ENCODE measurements at places on chromosomes 6 and 20.

DNA sequence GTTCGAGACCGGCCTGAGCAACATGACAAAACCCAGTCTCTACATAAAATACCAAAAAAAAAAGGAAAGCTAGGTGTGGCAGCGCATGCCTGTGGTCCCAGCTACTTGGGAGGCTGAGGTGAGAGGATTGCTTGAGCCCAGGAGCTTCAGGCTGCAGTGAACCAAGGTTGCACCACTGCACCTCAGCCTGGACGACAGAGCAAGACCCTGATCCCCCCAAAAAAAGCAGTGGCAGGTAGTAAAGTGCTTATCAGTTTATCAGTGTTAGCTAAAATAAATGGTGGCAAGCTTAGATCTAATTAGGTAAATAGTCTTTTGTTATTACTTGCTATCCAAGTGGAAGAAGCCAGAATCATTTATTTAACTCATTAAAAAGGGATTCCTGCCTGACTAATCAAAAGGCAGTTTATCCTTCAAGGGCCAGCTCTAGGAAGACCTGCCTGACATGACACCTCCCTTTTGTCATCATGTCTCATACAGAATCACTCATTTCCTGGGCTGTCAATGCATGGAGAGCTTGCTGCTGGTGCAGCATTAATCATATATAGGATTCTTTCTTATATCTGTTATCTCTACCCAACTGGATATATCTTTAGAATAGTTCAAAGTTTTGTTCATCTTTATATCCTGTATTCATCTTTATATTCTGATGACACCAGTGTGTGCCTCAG lies 9.6 kb downstream of the DSTN start:
- DNase-seq = no peak

DNA sequence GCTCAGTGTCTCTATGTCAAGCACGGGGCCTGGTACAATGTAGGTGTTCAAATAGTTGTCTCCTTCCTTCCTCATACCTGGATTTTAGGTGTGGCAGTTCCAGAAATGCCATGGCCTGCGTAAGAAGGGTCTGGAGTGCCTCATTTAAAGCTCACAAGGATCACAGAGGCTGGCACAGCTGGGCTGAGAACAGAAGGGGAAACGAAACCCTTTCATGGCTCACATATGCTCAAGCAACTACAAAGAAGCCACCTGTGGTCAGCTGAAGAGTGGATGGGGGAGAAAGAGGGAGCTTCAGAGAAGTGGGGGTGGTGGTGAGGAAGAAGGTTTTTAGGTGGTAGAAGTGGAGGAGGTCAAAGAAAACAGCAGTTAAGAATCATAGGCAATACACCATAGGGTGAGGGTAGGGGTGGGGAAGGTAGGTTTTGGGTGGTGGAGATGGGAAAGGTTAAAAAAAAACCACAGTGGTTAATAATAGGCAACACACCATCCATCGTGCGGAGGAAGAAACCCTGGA lies 17.0 kb upstream of the TOP1 start:
- no peak for DNase-seq

DNA sequence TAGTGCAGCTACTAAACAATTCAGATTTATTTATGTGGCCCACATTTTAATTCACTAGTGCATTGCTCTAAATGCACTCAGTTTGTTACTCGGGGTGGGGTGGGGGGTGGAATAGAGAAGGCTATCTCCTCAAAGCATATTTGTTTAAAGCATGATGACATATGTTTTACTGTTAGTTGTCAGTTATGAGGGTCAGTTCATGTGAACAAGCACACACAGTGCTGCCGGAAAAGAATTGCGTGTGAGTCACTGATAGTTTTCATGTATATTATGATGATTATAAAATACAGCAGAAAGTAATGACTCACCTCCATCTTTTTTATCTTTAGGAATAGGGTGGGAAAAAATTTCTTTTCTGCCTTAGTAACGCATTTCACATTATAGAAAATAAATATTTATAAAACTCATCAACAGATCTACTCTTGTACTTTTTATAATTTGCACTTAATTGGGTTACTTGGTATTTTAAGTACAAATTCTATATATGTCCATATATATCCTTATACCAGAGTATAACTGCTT lies 42.2 kb upstream of the STXBP5 start:
- no peak for DNase-seq

- DNase-seq = no peak
Measured at GRCh38 chr20:20406306-20406705, 38.4 kb downstream of the INSM1 start.

- DNase-seq = no peak
Measured at GRCh38 chr6:52643158-52643557, 27.8 kb upstream of the TMEM14A start.

GRCh38 chr6:146423452-146423851 lies 120.2 kb upstream of the RAB32 start:
- no peak for DNase-seq

DNA sequence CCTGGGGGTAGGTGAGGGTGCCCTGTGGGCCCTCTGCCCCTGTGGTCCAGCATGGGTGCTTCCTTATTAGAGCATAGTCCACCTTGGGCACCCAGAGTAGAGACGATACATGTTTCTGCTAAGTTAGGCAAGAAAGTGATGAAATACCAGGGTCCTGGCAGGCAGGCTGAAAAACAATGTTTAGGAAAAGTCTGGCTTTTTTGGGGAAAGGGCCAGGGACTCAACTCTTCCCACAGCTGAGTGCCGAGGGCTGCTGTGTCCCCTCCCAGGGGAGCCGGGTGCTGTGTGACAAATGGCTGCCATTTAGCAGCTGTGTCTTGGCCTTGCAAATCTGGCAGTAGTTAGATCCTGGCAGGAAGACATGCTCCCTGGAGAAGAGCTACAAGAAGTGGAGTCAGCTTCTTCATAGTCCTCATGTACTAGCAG lies 61.5 kb downstream of the RREB1 start:
- no peak for DNase-seq

DNA sequence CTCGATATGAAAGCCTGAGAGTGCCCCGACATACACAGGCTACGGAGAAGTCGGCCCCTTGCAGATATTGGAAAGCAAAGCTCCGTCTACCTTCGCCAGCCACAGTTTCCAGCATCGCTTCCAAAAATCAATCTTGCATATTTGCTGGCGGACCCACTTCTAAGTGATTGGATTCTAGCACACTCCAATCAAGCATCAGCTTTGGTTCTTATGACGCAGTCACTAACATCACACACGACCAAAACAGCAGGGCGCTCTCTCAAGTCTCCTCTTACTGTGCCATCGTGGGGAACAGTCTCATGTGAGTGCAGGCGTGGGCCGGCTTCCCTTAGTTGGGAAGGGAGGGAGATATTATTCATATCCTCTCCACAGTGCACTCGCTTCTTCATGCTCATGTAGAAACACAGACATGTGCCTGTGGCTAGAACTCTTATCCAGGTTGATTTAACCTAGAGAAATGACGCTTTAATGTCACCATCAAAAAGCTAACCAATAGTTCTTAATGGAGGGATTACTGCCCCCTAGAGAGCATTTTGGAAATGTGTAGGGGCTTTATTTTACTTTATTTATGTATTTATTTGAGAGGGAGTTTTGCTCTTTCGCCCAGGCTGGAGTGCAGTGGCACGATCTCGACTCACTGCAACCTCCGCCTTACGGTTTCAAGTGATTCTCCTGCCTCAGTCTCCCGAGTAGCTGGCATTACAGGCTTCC lies 229.8 kb downstream of the SOD2 start:
- no peak for DNase-seq

GRCh38 chr20:34883087-34883688 lies 6.8 kb downstream of the ACSS2 start:
- no peak for DNase-seq

DNA sequence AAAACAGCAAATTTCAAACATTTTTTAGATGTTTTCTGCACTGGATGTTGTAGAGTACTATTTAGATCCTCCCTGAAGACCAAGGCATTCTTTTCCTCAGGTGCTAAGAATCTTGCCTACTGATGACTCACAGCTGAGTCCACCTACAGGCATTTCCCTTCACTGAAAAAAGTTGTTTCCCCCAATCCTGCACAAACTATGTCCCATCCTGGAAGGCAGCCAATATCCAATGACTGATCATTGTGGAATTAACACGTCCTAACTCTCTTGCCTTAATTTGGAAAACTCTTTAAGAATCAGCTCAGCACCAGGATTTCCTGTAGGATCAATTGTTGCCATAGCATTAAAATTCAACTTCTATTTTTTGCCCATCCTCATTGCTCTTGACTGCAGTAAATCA lies 268.4 kb upstream of the IRAK1BP1 start:
- no peak for DNase-seq

- DNase-seq = no peak
Measured at GRCh38 chr20:62893700-62894099, 32.1 kb upstream of the TCFL5 start.

DNA sequence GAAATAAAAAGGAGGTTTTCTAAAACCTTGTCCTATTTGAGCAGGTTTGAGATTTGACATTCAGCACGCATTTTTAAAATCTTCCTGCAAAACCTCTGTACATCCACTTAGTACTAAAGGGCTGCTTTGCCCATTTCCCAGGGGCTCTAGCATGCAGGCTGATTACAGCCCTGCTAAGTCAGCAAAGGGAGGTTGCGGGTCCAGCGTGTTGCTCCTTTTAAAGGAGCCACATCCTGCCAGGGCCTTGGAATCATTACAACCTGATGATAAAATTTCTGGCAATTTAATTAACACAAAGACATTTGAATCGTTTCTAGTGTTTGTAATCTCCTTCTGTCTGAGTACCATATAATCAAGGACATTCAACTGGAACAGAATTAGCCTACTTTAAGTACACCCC lies 455.1 kb upstream of the CITED2 start:
- DNase-seq = no peak

- DNase-seq = no peak
Measured at GRCh38 chr6:47239546-47239945, 70.2 kb downstream of the TNFRSF21 start.

DNA sequence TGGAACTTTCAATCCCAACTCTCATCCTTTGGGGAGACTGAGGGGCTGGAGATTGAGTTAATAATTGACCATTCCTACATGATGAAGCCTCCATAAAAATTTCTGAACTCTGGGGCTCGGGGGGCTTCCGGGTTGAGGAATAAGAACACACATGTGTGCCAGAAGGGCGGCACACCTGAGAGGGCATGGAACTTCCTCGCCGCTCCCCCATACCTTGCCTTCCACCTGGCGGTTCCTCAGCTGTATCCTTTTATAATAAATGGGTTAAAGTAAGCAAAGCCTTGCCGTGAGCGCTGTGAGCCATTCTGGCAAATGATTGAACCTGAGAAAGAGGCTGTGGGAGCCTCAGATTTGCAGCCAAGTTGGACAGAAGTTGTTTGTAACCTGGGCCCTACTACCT lies 164.8 kb downstream of the LY86 start:
- DNase-seq = no peak

DNA sequence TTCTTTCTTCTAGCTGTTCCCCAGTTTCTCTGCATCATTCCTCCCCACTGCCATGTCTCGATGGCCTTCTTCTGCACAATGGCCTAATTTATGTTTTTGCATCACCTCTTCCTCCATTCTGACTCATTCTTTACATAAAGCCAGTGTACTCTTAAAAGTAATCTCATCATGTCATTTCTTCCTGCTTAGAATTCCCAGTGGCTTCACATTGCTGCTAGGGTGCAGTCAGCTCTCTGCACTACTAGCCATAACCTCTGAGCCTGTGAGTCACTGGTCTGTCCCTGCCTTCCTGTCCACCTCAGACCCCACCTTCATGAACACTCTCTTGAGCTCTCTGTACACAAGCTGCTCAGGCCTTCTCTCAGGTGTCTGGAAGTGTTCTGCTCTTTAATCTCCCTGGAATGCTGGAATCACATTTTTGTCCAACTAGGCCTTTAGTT lies 24.1 kb upstream of the TRIM27 start:
- no peak for DNase-seq

DNA sequence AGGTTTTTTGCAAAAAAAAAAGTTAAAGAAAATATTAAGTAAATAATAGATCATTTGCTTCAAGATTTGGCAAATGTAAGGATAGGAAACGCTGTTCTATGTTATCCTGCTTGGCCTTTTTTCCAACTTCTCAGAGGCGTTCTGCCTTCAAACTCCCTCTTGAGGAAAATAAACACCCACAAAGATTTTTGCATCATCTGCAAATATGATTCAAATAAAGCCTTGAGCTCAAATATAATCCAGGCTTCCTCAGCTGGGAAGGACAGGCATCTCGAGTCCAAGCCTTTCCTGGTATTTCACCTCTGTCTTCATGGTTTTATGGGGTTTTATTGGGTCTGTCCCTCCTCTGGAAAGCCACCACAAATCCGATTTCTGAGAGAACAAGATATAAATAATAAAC lies 67.7 kb upstream of the PTPN1 start:
- DNase-seq = no peak

- no peak for DNase-seq
Measured at GRCh38 chr20:25317351-25318075, 69.6 kb downstream of the PYGB start.

- no peak for DNase-seq
Measured at GRCh38 chr6:119137194-119138072, 59.0 kb upstream of the FAM184A start.

DNA sequence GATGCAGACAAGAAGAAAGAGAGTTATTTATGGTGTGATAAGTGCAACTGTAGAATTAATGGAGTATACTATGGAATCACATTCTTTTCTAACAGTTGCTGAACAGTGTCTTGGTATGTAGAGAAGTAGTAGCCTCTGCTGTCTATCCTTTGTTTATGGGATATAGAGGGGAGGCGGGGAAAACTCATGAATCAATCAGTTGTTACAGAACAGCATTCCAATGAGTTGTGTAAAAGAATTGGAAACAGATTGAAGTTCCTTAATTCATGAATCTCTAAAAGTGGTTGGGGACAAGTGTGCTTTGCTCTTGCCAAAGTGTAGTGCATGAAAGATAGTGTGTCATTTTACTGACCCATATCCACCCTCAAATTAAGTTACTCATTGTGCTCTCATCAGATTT lies 77.7 kb downstream of the FLRT3 start:
- DNase-seq = no peak

DNA sequence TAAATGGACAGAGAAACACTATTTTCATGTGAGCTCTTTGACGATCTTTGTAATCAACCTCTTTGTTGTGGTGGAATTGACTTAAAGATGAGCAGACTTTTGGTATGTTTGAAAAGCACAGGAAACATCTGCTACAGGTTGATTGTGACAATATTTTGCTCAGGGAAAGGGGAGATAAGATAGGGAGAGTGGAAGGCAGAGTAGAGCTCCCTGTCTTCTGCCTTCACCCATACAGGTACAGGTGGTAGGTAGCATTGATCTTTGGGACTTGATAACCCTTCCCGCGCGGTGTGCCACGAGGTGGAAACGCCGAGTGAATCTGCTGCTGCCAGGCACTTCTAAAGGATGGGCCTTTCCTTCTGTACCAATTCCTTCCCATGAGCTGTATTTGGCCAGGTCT lies 183.6 kb downstream of the UTRN start:
- peak; percentile 43 for DNase-seq

DNA sequence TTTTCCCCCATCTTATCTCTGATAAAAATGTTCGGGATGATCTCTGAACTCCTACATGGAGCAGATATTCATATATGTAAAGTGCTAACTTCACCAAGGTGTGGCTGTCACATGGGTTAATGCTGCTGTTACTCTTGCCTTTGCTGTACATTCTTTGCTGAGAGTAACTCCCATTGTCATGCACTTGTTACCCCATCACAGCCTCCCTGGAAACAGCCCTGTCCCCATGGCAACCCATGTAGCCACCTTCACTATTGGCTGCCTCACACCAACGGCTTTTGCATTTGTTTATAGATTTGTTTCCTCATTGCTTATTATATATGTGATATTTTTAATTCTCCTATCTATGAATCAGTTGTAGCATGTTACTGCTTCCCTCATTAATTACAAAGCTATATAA lies 17.3 kb upstream of the IBTK start:
- DNase-seq = no peak

Data from activated CD4-positive, alpha-beta T cell treated with anti-CD3 and anti-CD28 coated beads for 36 hours (primary cell).